EH (cell line): ENCODE measurements at places on chromosomes 5 and 9.

DNA sequence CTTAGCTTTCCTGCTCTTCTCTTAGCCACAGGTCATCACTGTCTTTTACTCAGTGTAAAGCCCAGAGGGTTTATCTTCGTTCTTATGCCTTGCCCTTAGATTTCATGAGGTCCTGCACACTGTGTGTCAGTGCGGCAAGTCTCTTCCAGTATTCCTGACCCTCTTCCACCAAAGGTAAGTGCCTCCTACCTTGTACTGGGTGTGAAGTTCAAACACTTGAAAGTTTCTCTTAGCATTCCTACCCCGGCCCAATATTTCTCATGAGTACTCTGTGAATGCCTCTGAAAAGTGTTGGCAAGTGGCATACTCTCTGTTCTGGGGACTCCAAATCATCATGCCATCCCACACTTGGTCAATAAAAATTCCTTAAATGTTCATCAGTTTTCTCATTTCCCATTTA, 37.4 kb downstream of the FBXO4 start:
- no peak for DNase-seq

- no peak for DNase-seq
Measured at GRCh38 chr5:148620696-148621095, 33.6 kb downstream of the HTR4 start.

- peak; percentile 67 for DNase-seq
Measured at GRCh38 chr5:61132559-61132958, 29.7 kb downstream of the SMIM15 start.

DNA sequence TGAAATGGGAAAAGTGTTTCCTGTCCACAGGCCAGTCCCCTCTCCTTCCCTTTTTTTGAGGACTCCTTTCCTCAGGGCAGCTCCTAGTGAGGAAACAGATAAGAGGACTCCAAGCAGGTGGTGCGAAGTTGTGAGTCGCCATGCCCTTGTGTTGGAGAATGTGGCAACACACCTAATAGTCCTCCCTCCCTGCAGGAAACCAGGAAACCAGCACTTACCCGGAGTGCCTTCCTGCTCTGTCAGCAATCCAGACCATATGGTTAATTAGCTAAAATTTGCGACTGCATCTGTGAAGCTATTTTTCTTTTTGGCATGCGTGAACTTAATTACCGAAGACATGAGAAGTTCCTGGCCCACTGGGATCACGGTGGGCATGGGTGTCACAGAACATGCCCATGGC, 69.9 kb downstream of the TRIM32 start:
- DNase-seq: no peak

GRCh38 chr5:108763222-108763916, 15.7 kb downstream of the FER start:
- no peak for DNase-seq

DNA sequence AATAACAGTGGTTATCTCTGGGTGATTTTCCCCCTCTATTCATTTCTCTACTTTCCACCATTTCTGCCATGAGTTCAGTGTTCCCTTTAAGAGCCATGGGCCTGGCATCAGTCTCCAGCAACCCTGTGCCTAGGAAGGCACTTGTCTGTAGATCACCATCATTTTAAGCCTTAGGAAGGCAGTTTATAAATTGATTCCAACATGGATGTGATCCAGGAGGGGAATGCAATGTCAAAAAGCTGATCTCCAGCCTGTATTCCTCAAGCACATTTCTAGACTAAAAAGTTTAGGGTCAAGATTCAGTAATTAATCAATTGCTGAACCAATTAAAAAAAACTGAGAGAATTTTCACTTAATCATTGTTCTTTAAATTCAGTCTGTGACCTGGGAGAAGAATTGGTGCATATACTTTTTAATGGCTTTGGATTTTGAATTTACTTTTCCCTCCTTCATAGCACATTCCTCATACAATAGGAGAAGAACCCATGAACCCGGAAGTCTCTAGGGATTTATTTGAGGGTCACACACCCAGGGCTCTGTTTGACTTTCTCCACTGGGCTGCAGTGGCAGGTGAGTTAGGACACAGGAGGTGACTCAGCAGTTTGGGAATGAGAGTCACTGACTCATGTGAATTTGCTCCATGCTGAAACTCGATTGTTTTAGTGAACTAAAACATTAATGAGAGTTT, 6.1 kb upstream of the ERMP1 start:
- DNase-seq: peak; percentile 47

GRCh38 chr5:23613566-23613965, 106.2 kb downstream of the PRDM9 start:
- no peak for DNase-seq

- peak; percentile 25 for DNase-seq
Measured at GRCh38 chr9:117926031-117926658, 221.9 kb downstream of the TLR4 start.

DNA sequence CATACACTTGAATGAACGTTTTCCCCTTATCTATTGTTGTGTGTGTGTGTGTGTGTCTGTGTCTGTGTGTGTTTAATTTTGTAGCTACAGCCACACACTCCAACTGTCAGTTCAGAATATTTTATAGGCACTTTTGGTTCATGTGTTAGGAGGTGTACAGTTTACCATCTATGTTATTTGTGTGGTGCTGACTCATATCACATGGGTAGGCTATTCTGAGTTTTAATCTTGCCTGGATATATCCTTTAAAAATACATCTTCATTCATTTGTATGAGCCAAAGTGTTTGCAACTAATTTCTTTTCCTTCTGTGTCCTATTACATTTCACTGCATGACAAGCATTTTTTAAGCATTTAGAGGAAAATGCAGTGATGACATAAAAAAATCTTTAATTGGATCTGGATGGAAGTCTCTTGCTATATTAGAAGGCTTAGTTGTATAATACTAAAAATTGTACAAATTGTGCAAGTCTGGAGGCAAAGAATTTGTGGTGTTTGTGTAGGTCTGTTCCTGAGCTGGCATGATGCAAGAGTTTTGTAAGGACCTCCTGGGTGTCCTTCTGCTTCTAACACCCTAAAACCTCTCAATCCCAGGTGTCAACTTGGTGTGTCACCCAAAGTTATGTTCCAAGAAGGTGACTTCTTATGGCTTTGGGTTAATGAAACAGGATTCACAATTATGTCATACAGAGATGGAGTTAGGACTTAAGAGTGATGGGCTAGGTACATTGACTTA, 52.4 kb upstream of the HMHB1 start:
- peak; percentile 20 for DNase-seq

DNA sequence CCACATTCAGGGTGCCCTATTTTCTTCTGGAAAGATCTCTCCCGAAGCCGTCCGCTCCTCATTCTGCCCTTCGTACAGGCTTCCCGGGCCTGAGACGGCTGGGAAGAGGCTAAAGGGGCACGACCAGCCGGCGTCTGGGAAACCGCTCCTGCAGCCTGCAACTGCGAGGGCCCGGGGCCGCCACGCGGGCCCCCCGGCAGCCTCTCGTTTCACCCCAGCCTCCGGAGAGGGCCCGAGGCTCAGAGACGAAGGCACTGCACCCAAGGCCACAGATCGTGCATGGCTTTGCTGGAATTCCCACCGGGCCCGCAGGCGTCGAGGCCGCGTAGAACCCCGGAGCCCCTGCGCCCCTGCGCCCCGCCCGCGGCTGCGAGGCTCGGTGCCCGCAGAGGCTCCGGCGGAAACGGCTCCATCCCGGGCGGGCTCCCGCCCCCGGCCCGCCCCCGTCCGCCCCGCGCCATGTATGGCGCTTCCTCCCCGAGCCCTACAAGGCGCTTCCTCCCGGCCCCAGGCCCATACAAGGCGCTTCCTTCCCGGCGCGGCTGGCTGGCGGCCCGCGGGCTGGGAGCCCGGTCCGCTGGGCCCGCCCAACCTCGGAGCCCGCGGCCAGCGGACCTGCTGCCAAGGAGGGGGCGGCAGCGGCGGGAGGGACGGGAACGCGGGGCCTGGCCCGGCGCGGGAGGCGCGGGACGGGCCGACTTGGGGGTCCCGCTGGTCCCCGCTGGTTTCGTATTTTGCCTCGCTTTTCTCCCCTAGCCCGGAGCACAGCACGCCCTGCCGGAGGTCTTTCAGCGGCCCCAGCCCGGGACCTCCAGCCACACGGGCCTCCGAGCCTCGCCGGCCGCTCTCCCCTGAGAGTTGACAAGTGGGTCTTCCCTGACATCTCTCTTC, 26.6 kb downstream of the EGR1 start:
- DNase-seq: peak; percentile 92

- no peak for DNase-seq
Measured at GRCh38 chr9:108045851-108046250, 556.3 kb upstream of the KLF4 start.

GRCh38 chr9:121725008-121725775, 73.8 kb downstream of the DAB2IP start:
- peak; percentile 99 for DNase-seq

GRCh38 chr9:92641092-92641809, 28.7 kb downstream of the IPPK start:
- DNase-seq: no peak

GRCh38 chr5:33806738-33807442, 84.9 kb downstream of the ADAMTS12 start:
- peak; percentile 87 for DNase-seq

- no peak for DNase-seq
Measured at GRCh38 chr9:125346080-125346732, 84.6 kb downstream of the GAPVD1 start.

- DNase-seq: no peak
Measured at GRCh38 chr9:126612813-126613641, 701 bp upstream of the LMX1B start.

GRCh38 chr9:90124961-90125360, 517.7 kb downstream of the DIRAS2 start:
- peak; percentile 9 for DNase-seq
